ENCODE measurements at places on chromosomes 12 and 14.

DNA sequence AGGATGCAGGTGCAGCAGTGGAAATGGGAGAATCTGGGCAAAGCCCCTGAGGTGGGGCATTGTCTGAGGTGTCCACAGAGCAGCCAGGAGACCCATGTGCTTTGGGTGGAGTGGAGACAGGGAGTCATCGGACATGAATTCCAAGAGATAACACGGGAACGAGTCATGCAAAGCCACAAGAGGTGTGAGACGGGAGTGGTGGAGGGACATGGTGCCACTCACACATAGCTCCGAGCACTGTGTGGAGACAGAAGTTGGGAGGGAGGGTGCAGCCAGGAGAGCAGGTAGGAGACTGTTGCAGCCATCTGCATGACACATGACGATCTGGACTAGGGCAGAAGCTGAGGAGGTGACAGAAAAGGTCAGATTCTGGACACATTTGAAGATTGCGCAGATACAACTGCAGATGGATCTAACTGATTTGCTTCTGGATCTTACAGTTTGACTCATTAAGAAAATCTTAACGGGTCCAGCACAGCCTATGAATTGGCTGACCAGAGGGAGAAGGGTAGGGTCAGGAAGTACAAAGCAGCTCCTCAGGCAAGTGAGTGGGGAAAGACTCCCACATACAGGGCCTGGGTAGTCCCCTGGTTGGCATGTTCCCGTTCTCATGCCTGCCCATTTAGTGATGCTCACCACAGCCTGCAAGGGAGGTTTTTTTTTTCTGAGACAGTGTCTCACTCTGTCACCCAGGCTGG lies 379.8 kb downstream of the FUT8 start:
- no peak for DNase-seq

GRCh38 chr14:23259426-23259825 lies 21.7 kb downstream of the RNF212B start:
- DNase-seq: no peak

DNA sequence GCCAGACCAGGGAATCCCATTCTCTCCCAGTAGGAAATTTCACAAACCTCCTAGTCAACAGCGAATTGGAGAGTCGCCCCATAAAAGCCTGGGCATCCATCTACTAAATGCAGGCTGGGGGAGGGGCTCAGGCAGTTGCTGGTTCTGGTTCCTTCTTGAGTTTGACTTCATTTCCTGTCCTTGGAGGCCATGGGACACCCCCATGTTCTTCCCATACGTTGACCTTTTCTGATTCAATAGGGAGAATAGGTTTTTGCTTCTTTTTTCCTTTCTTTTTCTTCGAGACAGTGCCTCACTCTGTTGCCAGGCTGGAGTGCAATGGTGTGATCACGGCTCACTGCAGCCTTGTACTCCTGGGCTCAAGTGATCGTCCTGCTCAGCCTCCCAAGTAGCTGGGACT lies 44.1 kb upstream of the TMEM263 start:
- DNase-seq: no peak

DNA sequence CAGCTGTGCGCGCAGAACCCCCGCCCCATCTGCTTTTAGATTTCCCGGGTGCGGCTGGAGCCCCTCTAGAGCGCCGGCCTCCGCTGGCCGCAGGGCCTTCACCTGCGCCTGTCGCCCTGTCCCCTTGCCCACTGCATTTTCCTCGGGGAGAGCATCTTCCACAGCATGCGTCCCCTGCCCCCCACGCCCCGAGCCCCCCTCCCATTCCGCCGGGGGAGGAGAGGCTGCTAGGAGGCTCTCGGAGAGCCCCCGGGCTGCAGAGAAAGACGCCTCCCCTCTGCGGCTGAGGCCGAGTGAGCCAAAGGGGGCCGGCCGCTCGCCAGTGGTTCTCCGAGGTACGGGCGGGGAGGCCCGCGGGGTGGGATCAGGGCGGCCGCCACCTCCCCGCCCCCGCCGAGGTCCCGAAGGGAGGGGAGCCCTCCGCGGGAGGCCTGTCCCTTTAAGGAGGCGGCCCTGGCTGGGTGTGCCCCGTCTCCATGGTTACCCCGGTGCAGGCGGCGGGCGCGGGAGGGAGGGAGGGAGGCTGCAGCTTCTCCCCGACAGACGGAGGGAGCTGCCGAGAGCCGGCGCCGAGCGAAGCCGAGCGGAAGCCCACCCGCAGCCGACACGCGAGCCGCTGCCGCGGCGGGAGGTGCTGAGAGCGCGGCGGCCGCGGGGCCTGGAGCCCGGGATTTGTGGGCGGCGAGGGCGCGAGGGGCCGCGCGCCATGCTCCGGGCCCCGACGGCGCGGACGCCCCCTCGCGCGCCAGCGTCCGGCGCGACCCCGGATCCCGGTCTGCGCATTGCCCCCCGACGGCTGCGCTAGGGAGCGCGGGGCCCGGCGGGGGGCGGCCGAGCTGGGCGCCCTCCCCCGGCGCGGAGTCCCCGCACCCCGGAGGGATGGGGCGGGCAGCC lies at the start of gene KCNH3:
KCNH3 (plus strand) TSS at position 521 of the 894 bp plus-strand sequence. CDS start 387 bp downstream, outside the sequence.
- peak; percentile 88 for DNase-seq

DNA sequence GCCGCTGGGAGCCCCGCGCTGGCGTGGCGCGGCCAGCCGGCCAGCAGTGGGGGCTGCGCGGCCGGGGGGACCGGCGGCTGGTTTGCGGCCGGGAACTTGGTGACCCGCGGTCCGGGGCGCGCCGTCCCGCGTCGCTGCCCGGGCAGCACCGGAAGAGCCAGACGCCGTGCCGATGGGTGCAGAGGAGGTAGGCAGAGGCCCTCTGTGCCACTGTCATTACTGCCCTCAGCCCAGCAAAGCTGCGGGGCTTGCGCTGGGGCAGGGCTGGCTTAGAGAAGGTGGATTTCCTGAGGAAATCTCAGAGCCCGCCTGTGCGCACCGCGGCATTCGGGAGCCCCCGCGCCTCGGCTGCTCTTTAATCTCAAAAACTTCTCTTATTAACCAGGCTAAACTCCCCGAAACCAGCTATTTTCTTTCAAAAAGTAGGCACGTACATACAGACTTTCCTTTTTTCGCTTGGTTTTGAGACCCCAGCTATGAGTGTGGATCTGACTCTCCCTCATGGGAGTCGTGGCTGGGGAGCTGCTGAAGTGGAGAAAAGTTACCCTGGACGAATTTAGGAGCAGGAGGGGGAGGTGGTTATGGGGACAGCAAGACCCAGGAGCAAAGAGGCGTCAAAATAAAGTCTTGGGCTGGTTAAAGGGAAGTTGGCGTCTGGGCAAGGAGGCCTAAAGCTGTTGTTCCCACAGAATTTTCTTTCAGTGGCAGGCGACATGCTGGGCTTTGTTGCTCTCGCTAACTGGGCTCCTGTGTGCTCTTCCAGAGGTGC lies 802 bp downstream of the SUSD6 start:
- DNase-seq: peak; percentile 78

GRCh38 chr14:58129208-58129607 lies 22.8 kb downstream of the ARMH4 start:
- DNase-seq: no peak

GRCh38 chr14:27372771-27373170 lies 774.9 kb upstream of the NOVA1 start:
- peak; percentile 5 for DNase-seq

DNA sequence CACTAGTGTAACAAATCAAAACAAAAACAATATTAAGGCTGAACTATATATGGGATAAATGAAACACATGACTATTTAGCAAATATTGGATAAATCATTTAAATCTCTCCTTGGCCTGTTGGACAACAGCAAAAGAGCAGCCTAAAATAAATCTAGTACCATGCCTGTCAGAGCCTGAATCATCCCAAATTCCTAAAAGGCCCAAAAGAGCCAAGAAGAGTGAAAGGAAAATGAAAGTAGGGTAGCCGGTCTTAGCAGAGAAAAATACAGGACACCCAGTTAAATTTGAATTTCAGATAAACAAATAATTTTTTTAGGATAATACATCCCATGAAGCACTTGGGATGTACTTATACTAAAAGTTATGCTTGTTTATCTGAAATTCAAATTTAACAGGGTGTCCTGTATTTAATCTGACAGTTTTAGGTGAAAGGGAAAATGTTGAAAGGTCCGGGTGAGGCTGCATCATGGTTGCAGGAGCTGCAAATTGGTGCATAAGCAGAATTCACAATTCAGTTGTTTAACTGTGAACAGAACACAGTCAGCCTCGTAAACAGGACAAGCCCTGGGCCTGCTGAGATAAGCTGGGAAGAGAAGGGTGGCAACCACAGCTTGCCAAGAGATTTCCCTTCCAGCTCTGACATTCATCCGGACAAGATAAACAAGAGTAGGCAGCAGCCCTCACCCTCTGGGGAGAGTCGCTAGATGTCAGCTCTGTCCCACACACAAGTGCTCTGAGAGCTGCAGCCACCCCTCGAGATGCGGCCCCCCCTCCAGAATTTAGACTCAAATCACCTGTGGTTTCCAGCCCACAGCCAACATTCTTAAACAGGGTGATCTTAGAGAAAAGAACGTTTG lies 30.3 kb downstream of the DMAC2L start:
- peak; percentile 63 for DNase-seq
